ENCODE measurements at places on chromosomes 3 and 15.
A peak's percentile ranks its signal among the peaks of the same experiment; 100 is the strongest.

GRCh38 chr3:68728343-68728742 lies 204.0 kb downstream of the TAFA4 start:
- no peak for DNase-seq

GRCh38 chr3:45330510-45331295 lies 57.7 kb upstream of the LARS2 start:
- no peak for DNase-seq

GRCh38 chr15:80384432-80384831 lies 19.8 kb upstream of the ARNT2 start:
- DNase-seq, result no peak

GRCh38 chr3:13229273-13229949 lies 156.2 kb upstream of the IQSEC1 start:
- peak; percentile 52 for DNase-seq

DNA sequence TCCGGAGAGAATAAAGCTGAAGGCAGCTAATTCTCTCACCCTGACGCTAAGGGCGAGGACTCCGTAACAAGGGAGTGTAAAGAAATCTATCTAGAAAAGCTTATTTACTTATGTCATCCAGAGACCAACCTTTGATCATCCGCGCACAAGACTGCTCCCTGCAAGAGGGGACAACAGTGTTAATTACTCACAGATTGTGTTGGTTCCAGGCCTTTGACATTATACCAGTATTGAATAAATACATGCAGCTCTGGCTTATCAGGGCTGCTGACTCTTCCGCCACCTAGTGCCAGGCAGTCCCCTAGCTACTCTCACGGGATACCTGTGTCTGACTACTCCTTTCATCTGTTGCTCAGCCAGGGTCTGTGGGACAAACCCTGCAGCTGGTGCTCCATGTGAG lies 211.7 kb downstream of the DTWD1 start:
- no peak for DNase-seq

GRCh38 chr15:77032052-77032646 lies 37.2 kb downstream of the PSTPIP1 start:
- DNase-seq, result no peak

DNA sequence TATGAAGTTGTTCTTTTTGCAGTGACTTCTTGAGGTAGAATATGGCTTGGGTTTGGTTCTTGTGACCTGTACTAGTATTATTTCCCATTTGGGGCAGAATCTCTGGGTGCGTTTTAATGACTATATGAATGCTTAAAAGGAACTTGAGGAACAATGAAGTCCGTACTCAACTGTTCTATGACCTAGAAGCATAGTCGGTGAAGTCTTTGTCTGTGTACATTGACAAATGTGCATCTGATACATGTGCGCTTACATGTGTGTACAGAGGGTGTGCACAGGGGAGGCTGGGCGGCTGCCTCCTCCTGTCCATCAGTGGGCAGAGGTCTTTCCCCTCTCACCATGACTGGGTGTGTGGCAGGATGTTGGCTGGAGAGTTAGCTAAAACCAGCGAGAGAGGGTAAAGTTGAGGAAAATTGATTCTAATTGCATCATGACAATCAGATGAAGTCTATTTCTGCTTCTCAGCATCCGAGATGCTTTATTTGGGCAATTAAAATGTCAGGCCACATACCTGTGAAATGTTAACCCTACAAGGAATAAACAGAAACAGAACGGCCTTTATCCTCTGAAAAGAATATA lies 1.0 kb upstream of the NR2F2 start:
- DNase-seq, result no peak

DNA sequence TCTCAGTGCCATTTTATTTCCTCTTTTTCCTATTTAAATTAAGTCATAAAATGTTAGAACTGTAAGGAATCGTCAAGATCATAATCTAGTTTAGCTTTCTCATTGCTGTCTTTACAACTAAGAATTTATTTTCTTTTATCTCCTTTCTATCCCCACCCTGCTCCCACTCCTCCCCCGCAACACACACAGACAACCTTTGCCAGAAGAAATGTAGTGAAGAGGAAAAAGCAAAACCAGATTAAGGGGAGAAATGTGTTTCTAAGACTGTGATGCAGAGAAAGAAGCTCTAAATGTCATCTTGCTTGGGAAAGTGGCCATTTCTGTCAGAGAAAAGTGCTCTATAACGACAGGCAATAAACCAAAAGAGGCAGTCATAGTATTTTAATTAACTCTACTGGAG lies 78.3 kb upstream of the MLF1 start:
- no peak for DNase-seq

GRCh38 chr3:15159501-15160136 lies 46.4 kb upstream of the CAPN7 start:
- no peak for DNase-seq

DNA sequence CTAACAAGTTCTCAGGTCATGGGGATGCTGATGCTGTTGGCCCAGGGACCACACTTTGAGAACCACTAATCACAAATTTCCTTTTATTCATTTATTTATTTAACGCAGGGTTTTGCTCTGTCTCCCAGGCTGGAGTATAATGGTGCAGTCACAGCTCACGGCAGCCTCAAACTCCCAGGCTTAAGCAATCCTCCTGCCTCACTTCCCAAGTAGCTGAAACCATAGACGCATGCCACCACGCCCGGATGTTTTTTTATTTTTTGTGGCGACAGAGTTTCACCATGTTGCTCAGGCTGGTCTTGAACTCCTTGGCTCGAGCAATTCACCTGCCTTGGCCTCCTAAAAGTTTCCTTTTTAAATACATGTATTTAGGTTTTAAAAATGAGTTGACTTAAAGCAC lies 20.7 kb upstream of the ISLR2 start:
- no peak for DNase-seq

DNA sequence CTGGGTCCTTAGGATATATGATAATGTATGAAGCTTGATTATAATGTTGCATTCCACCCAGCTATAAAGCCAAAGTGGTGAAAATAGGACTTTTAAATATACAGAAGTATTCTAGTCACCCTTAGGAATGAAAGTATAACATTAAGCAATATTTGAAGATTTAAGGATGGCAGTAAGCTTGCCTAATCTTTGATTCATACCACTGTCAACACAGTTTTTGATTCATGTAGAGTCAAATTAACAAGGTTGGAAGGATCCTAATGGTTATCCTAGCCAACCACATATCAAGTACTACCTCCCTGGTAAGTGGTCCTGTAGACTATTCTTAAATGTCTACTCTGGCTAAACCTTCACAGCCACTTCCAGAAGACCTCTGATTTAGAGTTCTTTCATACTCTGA lies 18.6 kb downstream of the ARIH1 start:
- no peak for DNase-seq

DNA sequence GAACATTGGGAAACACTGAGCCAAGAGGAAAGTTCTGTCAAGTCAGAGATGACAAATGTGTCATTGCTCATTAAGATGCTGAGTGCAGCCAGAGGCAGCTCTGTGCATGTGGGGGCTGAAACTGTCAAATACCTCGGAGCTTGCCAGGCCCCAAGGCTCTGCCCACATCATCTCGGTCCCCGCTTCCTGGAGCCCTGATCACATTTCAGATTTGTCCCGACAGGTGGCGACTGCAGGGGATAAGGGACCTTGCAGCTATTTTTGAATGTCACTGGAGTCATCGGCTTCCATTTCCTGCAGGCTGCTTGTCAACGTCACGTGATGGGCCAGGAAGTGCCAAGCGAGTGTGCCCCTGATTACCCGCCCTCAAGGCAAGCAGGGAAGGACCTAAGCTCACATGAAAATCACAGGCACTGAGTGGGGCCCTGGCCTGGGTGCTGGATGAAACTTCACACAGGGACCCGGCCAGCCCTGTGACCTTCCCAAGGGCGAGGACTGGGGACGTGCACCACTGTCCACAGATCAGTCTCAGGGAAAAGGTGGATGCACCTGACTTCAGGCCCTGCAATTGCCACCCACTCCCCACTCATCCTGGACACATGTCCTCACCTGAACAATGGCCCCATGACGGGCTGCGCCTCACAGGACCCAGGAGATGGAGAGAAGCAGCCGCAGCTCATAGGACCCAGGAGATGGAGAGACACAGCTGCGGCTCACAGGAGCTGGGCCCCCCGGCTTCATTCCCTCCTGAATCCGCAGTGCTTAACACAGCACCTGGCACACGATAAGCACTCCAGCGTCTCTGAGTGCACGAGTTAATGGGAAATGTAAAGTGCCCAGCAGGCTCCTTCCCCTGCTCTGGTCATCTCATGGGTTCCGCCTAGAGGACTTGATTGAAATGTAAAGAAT lies 73.4 kb downstream of the NUP210 start:
- peak; percentile 43 for DNase-seq

- DNase-seq, result no peak
Measured at GRCh38 chr3:15794303-15794771, 3.4 kb downstream of the ANKRD28 start.

DNA sequence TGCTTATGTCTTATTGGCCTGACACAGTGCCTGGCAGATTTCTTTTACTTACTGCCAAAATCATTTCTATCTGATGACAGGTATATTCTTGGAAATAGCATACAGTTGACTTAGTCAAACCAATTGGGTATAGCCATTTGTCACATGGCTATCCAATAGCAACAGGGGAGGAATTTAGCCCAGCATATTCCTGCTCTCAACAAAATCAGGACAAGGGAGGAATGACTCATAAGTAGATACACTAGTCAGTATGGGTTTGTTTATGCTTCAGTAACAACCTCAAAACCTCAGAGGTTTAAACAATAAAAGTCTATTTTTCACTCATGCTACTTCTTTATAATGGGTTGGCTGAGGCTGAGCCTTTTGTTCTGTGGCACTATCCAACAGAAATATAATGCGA lies 38.0 kb upstream of the VILL start:
- DNase-seq, result no peak

DNA sequence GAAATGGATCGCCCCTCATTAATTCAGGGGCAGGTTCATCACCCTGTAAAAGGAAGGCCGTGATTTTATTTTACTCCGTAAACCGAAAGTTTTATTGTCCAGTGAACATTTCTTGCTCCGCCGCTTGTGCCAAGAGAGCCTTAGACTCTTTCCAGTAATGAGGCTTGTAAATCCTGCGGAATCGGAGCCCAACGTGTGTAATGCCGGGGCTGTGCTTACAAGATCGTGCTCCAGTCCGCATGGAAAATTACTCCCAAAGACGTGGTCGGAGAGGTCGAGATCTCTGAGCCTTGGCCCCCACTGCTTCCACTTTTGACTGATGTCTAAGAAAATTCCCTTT lies 649 bp upstream of the PLOD2 start:
- no peak for DNase-seq

DNA sequence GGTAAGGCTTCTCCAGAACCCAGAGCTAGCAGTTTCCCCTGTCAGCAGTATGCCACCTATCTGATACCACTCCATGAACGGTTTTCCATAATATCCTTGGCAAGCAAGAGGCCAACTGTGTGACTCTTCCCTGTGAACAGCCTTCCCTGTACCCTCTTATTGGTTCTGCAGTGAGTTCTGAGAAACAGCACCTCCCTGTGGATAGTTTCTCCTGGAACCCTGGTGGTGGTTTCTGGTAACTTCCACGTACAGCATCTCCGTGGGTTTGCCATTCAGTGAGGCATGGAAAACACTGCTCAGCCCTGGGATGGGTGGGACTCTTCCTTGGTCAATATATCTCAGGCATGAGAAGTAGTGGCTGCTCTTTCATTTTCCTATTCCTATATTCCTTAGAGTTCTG lies 19.4 kb upstream of the SERPINI2 start:
- DNase-seq, result no peak

- no peak for DNase-seq
Measured at GRCh38 chr3:13482106-13482690, 2.1 kb downstream of the HDAC11 start.

DNA sequence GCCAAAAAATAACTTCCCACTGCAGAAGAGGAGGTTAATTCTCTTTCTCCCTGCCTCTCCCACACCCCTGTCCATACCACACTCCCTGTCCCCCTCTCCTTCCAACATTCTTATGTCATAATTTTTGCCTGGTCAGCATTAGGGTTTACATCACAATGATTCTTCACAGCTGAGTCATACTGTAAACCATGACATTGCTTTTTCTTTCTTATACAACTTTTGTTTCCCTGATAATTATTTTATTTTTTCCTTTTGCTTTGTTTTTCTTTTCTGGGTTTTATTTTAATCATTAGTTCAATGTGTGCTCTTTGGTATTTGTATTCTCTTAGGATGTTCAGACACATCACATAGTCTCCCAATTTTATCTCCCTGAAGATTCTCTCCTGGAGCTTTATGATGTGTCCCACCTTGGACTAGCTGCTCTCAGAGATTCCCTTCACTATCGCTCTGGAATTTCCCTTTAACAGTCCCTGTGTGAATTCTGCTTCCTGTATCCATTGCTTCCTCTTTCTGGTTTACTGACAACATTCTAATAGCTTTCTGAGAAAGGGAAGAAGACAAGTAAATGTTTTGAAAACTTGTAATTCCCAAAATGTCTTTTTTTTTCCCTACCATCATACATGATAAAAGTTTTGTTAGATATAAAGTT lies 70.7 kb downstream of the SOX2 start:
- DNase-seq, result no peak

- DNase-seq, result no peak
Measured at GRCh38 chr15:40420793-40421192, 15.2 kb downstream of the IVD start.

GRCh38 chr15:40061212-40061901 lies 22.4 kb upstream of the SRP14 start:
- DNase-seq, result peak; percentile 68

- no peak for DNase-seq
Measured at GRCh38 chr3:178761461-178761860, 225.2 kb downstream of the KCNMB2 start.

DNA sequence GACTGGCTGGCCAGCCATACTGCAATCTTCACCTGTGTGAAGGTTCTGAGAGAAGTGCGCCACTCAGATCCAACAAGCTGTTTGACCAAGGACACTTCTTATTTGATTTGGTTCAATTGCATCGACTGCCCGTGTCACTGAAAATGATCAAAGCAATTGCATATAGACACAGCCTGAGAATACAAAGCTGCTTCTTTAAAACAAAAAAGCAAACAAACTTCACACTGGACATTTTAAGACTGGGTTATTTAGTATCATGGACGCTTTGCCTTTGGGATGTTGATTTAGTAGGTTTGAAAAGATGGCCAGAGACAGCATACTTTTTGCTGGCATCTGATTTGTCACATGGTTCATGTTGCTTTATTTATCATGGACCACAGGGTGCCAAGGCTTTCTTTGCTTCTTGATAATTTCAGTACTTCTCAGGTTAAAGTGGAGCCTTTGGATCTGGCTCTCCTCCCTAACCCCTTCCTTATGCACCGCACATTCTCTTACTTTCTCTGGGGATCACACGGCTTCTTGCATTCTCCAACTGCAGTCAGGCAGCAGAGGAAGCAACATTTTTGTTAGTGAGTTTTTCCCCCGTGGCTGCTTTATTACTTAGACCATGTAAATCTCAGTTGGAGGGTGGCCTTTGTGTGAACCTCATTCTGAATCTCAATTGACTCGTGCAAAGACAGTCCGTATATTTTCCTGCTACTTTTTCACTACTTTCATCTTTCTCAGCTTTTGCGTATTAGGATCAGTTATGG lies 151.0 kb downstream of the CD47 start:
- no peak for DNase-seq

GRCh38 chr3:172211123-172211522 lies 171.7 kb downstream of the FNDC3B start:
- no peak for DNase-seq

DNA sequence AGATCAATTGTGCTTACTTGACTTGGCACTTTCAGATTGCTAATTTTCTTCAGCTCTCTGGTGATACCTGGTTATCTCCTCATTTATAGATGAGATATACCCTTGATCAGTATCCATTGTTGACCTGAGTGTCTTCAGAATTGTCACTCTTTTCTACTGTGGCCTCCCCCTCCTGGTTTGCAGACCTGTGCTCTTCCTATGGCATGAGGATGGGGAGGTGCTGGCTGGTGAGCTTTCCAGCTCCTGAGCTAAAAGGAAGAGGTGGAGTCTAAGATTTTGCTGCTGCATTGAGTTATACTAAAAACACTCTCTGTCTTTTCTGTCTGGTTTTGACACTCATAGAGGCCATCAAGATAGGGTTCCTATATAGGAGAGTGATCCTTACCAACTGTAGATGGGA lies 23.7 kb downstream of the UBE2Q2 start:
- DNase-seq, result no peak

Measured in GM10248 (cell line).